ENCODE measurements at places on chromosomes 5 and 9. TPM values are rescaled to one million over a fixed set of nuclear protein-coding genes. Genes with fewer than 3 reads are reported as not detected.

The SPINK7 gene
- total RNA-seq = not detected

The SPATA31A7 gene
- not detected for total RNA-seq

The TRPM6 gene
- 0.12 TPM for total RNA-seq

The ENC1 gene
- total RNA-seq = 2.4 TPM

The IFNB1 gene
- not detected for total RNA-seq

The SLC6A3 gene
- total RNA-seq = not detected

The PLGRKT gene
- total RNA-seq = 27.1 TPM

The PFN3 gene
- not detected for total RNA-seq

The CBY3 gene
- not detected for total RNA-seq
